ENCODE measurements at places on chromosomes 3 and 15.

- DNase-seq, result no peak
Observed at GRCh38 chr15:92992720-92993119, 92.6 kb downstream of the CHD2 start.

DNA sequence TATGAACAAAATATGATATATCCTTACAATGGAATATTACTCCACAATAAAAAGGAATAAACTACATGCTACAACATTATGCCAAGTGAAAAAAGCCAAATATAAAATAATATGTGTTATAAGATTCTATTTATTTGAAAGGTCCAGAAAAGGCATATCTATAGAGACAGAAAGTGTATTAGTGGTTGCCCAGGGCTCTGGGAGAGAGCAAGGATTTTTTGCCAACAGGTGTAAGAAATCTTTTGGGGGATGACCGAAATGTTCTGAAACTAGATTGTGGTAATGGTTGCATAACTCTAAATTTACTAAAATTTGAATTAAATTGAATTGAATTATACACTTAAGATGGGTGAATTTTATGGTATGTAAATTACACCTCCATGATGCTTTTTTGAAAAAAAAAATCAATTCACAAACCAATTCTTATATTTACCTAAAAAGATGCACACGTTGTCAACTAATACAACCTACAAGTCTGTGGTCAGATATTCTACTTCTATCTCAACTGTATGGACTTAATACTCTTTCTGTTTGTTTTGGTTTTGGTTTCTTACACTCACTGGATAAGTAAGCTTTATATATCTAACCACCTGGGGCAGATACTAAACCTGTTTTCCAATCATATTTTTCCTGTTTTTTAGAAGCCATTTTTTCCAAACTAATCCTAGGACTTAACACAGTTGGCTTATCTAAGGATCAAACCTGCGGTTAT lies 75.8 kb downstream of the FBN1 start:
- no peak for DNase-seq

GRCh38 chr3:71587958-71588357 lies 4.4 kb upstream of the FOXP1 start:
- no peak for DNase-seq

- no peak for DNase-seq
Observed at GRCh38 chr3:50604110-50604621, 7.4 kb downstream of the CISH start.

DNA sequence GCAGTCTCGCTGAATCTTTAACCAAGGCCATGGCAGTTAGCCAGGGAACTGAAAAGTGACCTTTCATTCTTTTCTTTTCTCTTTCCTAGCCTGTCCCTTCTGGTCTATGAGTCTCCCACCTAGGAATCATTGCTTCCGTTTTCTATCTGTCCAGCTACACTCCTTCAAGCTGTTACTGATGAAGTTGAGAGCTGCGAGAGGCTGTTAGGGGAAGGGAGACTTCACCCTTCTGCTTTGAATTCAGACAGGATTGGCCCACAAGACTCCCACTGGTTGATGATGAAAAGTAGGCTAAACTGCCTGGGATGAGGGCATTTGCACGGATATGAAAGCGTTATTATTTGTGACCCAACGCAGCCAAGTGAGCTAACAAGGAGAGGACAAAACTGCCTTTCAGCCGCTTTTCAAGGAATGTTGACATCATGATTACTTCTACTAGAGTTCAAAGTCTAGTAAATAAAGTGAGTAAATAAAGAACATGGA lies 30.2 kb downstream of the EIF4E3 start:
- DNase-seq, result no peak

Measured in SIG-M5 (cell line).